ENCODE measurements at places on chromosomes 7 and 10.

DNA sequence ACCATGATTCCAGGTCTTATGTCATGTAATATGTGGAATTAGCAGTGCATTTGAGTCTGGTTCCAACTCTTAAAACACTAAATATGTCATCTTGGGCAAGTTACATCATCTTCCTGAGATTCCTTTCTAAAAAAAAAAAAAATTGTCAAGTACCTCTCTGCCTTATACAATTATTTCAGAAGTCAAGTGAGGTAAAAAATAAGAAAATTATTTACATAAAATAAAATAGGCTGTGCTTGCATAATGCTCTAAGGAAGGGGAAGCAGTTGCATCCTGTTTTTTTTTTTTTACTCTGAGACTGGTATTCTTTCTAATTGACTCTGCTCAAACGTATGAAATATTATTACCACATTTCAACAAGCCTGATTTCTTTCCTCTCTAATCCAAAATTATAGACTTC lies 55.1 kb upstream of the SEMA3A start:
- no peak for DNase-seq

- no peak for DNase-seq
Observed at GRCh38 chr7:157596471-157596870, 259.7 kb downstream of the DNAJB6 start.

GRCh38 chr7:34131371-34131770 lies 226.0 kb downstream of the BMPER start:
- no peak for DNase-seq

- no peak for DNase-seq
Observed at GRCh38 chr10:48494611-48495010, 110.3 kb downstream of the ARHGAP22 start.

GRCh38 chr7:14682910-14683465 lies 219.6 kb downstream of the DGKB start:
- DNase-seq: no peak

DNA sequence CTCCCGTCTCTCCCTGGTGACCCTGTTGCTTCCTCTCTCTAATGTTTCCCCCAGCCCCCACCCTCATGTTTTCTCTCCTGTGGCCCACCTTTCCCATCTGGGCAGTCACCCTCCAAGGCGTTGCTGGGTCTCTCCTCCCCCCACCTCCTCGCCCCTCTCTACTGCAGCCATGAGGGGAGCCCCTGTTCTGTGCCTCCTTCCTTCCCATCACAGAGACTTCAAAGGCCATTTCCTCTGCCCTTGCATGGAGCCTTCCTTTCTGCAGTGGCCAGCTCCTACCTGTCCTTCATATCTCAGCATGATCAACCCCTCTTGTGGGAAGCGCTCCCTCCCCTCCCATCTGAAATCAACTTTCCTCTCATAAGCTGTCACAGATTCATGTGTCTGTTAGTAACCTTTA lies 194.0 kb upstream of the PRSS58 start:
- no peak for DNase-seq

- DNase-seq: peak; percentile 9
Observed at GRCh38 chr7:41817386-41817785, 114.5 kb upstream of the INHBA start.
